ENCODE measurements at places on chromosomes 3 and 15. TPM values are rescaled to one million over a fixed set of nuclear protein-coding genes. Genes with fewer than 3 reads are reported as not detected.

DNA sequence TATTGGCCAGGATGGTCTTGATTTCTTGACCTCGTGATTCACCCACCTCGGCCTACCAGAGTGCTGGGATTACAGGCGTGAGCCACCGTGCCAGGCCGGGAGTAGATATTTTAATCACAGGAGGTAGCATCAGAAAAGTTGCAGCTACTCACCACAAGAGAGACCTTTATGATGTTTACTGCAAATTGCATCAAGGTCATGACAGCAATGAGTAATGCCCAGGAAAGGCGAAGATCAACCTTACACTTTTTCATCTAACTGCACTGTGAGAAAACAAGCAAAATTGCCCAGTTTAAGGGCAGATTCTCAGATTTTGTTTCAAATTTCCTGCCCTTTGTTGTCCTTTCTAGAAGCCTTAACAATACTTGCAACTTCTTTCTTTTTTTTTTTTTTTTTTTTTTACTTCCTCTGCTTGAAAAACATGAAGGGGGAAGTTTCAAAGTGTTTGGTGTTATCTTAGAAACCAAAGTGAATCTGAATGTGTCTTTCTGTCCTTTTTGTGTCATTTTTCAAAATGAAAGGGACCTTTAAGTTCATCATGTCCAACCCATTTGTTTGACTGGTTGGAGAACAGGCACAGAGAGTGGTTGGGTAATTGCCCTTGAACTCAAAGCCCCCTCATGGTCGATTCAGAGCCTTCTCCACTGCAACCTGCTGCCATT, 25.0 kb downstream of the TGFBR2 start:
- no peak for DNase-seq

- DNase-seq = peak; percentile 49
Observed at GRCh38 chr3:11096266-11097139, 57.8 kb upstream of the HRH1 start.

- DNase-seq = no peak
Observed at GRCh38 chr15:72205896-72206676, 8.5 kb upstream of the GRAMD2A start.

- DNase-seq = no peak
Observed at GRCh38 chr3:156678197-156678596, 3.8 kb downstream of the TIPARP start.

DNA sequence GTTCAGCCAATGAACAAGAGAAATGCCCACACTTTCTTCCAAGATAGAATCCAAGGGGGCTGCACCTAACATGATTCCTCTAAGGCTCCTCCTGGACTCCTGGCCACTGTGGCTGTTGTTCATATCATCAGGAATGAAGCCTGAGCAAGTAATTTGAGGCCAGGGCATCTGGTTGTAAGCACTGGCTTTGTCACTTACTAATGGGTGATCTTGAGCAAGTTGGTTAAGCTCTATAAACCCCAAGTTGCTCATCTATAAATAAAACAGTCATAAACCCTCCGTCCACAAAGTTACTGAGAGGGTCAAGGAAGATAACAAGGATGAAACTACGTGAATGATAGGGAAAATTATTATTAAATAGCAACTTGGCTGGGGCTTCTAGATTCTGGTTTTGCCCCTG, 58.3 kb downstream of the CDC25A start:
- DNase-seq = no peak

- DNase-seq = no peak
Observed at GRCh38 chr3:64551697-64552096, 136.1 kb downstream of the ADAMTS9 start.

Gene CHMP2B
- 44.9 TPM for total RNA-seq

Gene CLSTN2
- total RNA-seq = not detected

Gene SLITRK3
- total RNA-seq = not detected

Gene SHF
- total RNA-seq = 3.4 TPM

Data from SK-MEL-5 (cell line).